ENCODE measurements at places on chromosomes 3 and 15. TPM values are rescaled to one million over a fixed set of nuclear protein-coding genes. Genes with fewer than 3 reads are reported as not detected.

- no peak for DNase-seq
Measured at GRCh38 chr3:112858410-112859069, 11.9 kb upstream of the CD200R1L start.

GRCh38 chr3:132209855-132210254, 107.4 kb upstream of the ACP3 start:
- no peak for DNase-seq

DNA sequence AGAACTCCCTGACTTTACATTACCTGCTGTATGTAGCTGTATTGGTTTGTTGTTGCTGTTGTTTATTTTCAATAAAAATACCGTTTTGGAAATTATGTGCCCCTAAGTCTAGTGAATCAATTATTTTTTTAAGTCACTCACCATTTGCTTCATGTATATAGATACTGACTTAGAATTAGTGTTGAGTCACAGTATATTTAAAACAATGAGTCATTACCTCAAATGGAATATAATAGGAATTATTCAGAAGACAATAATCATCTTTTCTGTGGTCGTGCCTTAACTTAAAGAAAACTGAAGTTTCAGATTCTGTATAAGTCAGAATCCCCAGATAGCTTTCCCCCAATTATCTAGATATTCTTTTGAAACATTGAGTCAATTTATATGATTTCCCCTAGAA, 21.0 kb upstream of the ALDH1A2 start:
- no peak for DNase-seq

DNA sequence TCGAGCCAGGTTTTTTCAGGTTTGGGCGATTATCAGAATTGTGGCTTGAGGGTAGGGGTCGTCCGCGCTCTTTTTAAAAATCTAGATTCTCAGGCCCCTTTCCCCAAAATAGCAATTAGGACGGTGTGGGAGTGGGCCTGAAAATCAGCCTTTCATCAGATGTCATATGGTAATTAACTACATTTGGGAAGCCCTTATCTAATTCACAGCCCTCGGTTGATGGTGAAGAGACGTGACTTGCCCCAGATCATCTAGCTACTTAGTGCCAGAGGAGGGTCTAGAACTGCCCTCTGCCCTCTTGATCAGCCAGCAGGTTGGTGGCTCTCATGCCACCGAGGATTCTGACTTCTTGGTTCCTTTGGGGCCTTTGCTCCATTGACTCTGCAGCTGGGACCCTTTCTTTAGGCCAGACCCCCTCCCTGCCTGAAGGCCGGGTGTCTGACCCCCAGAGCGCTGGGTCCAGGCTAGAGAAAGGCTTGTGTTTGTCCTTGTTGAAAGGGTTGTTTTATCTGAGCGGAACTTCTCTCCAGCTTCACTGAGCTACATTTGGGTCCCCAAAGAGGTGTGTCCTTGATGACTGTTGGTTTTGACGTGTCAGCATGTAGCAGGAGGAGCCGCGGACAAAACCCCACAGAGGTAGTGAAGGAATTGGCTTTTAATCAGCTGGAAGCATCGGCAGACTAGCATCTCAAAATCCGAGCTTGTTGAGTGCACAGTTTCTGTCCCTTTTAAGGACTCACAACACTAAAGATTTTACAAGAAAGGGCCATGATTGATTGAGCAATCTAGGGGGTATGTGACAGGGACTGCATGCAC, 857 bp downstream of the AEN start:
- DNase-seq, result no peak

DNA sequence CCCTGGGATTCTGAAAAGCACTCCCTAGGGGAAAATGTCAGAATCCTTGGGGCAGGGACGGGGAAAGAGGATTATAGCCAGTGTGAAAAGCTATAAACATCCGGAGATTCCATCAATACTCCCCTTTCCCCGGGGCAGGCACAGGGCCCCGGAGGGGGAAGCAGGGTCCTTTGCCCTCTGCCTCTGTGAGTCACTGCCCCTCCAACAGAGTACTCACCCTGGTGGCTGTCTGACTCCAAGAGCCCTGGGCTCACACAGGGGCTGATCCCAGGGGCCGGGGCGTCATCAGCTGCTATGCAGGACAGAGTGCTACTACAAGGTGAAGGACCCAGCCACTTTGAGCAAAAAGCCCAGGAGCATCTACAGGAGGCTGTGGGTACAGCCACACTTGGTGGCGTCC, 133.0 kb upstream of the PRR20G start:
- DNase-seq, result peak; percentile 32

- DNase-seq, result no peak
Measured at GRCh38 chr3:120052225-120052624, 42.0 kb downstream of the GSK3B start.

- DNase-seq, result no peak
Measured at GRCh38 chr3:11386465-11387113, 114.4 kb downstream of the ATG7 start.

The ALCAM gene
- total RNA-seq, result 146 TPM

The TMEM62 gene
- total RNA-seq, result 25.4 TPM

The BCL2A1 gene
- total RNA-seq, result not detected

The CHRFAM7A gene
- total RNA-seq, result not detected

Measured in Calu3 (cell line).